Effector memory CD4-positive, alpha-beta T cell (primary cell): ENCODE measurements at places on chromosomes 4 and X.

DNA sequence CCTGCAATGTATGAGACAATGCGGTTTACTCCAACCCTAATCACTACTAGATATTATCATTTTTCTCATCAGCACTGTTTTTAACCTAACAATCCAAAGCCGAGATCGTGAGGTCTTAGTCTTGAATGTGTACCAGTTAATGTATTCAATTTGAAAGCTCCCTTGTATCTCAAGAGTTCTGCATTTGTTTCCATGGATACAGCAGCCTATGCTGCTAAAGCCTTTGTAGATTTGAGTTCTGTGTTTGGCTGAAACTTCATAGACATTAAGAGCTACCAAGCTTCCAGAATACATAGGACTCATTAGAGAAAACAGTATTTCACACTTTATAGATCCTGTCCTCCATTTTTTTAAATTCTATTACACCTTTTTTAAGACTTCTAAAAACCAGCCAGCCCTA lies 39.9 kb downstream of the SLC9A6 start:
- no peak for DNase-seq

GRCh38 chr4:41332510-41333054 lies 75.9 kb downstream of the UCHL1 start:
- no peak for DNase-seq

DNA sequence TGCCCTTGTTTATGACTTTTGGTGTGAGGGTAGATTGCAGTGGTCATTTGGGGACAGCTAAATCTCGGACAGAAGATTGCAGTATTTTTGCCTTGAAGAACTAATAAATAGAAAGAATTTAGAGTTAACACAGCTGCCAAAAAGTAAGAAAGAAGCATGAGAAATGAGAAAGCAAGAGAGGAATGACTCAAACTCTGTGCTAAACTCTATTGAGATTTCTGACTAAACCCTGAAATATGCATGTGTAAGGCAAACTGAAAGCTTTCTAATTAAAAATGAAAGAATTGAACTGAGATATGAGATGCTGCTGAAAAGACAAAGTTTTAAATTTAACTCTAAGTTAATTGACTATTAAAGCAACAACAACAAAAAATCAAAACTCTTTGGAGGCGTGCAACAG lies 791.3 kb downstream of the RAB28 start:
- DNase-seq, result no peak

GRCh38 chrX:118504581-118504980 lies 9.0 kb downstream of the DOCK11 start:
- no peak for DNase-seq

DNA sequence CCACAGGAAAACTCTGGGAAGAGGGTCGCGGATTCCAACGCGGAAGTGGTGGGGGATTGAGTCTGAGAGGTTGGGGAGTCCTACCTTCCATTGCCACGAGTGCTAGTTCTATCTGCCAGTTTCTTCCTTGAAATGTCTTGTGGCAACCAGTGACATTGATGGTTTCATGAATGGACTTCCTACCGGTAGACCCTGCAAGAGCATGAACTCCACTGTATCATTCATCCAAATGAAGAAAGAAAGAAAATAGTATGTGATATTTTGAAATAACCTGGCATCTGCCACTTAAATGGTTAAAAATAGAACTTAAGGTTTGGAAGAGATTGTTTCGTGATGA lies 1.1 kb upstream of the SLC10A7 start:
- no peak for DNase-seq

- DNase-seq, result peak; percentile 14
Measured at GRCh38 chr4:101205916-101206315, 141.4 kb downstream of the PPP3CA start.

DNA sequence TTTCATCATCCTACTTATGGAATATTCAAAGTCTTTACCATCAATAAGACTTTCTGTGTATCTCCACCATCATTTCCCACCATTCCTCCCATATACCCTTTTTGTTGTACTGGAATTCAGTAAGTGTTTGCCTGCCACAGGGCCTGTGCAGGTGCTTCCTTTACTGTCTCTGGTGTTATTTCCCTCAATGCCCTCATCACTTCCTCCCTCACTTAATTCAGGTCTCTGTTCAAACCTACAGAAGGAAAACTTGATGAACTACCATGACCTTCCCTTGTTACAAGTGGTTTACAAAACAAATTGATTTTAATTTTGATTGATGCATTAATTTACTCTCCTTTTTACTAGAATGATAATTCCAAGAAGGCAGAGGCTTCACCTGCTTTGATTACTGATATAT lies 159.5 kb upstream of the FAT4 start:
- DNase-seq, result no peak

DNA sequence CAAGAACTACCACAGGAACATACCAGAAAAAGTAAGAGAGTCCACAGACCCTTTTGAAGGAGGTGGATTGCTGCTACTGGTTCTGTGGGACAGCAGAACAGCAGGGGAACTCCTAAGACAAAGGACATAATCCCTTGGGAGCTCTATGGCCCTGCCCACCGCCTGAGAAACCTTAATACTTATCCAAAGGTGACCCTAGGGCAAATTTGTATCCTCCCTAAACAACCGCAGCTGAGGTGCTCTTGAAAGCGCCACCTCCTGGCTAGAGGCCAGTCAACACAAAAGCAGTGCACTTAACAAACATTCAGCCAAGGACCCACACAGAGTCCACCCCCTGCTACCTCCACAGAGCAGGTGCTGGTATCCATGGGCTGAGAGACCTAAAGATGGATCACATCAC lies 136.8 kb downstream of the ADAM29 start:
- no peak for DNase-seq

DNA sequence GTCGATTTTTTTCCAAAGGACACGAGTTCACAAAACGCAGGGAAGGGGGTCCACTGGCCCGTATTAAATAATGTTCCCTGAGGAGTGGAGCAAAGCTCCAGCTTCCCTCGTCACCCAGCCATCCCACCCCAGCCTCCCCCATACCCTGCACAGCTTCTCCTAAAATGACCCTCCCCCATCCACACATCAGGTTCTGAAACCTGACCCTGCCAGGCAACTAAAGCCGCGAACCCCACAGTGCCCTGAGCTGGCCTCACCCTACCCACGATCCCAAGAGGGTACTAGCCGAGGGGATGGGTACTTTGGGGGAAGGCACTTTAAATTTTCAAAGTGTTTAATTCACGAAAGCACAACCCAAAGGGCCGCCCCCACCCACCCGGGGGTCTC lies 634 bp downstream of the APOO start:
- DNase-seq, result no peak

DNA sequence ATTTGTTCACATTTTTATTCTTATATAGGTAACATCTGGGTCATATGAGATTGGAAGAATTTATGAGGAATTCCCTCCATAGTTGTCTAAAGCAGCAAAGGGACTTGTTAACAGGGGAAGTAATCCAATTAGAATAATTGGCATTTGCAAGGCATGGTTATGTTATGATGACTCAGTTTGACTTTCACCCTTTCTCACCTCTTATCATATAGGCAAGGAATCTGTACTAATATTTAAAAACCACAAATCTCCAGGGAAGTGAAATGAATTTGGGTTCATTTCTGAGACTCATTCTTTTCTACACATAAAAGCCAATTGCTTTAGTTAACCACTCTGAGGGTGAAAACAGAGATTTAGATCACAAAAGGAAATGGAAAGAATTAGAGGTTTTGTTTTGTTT lies 281.5 kb upstream of the DKK2 start:
- no peak for DNase-seq

GRCh38 chr4:99645036-99645435 lies 12.6 kb downstream of the C4orf54 start:
- no peak for DNase-seq

GRCh38 chr4:156038772-156039171 lies 85.1 kb upstream of the CTSO start:
- no peak for DNase-seq

DNA sequence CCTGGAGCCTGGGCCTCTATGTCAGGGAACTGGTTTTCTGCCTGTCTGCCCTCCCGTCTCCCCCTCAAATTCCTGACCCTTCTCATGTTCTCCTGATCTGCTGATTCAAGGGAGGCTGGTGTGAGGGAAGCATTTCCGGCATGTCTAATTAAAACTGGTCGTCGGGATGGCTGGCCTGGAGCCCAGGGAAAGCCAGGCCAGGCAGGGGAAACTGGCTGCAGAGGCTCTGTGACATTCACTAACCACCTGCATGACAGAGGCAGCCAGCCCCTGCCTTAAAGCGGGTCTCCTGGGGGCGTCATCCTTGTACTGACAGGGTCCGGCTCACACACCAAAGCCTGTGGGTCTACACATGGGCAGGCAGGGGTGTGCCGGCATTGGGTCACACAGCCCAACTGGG lies 35.2 kb downstream of the ABLIM2 start:
- DNase-seq, result no peak

DNA sequence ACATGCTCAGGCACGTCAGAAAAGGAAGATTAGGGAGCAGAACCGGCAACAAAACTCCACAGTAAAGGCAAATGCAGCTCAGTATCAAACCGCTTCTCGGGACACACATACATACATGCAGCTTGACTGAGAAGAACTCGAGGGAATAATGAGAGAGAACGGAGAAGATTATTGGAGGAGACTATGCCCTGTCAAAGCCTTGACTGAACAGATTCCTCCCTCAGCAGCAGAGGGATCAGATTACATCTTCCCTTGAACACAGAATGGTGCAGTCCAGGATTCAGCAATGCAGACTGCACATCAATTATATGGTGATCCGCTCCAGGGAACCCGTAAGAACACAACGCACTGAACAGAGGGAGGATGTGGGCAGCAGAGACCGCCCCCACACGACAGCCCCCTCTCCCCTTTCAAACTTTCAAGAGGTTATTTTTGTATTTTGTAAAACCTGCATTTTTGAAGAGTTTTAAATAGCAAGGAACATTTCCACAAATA lies 183.2 kb downstream of the FBXW7 start:
- no peak for DNase-seq

DNA sequence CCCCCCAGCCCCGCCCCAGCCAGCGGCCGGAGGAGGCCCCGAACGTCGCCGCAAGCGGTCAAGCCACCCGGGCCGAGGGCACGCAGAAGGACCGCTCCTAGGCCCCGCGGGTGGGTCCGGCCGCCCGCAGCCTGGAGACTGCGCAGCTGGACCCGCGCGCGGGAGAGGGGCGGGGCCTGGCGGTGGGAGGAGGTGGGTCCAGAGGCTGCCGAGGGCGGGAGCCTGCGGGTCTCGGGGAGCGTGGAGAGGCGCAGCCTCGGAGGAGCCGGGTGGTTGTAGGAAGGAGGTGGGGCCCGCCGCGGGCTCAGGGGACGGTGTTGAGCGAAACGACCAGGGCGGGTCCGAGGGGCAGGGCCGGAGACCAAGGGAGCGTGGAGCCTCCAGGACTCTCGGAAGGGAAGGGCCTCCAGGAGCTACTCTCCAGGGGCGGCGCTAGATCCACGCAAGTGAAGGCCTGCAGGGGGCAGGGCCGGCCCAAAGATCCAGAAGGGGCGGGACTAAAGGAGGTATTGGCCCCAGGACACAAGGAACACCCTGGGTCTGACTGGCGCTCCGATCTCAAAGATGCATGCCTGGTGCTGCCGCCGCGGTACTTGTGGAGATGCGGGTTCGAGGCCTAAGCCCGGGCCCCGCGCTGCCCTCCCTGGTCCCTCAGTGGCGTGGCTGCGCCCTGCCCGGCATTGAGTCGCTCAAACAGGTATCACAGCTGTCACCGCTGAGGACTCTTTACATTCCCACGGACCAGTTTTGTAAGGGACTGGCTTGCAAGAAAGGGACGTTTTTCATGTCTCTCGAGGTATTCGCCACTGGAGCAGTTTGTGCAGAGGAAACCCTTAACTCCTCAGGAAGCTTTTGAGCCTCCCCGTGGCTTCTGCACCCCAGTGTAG lies 5.9 kb downstream of the TIMM17B start:
- DNase-seq, result peak; percentile 70

- DNase-seq, result no peak
Measured at GRCh38 chr4:169337510-169337909, 66.8 kb upstream of the SH3RF1 start.

GRCh38 chr4:4633431-4633830 lies 91.6 kb upstream of the STX18 start:
- no peak for DNase-seq

DNA sequence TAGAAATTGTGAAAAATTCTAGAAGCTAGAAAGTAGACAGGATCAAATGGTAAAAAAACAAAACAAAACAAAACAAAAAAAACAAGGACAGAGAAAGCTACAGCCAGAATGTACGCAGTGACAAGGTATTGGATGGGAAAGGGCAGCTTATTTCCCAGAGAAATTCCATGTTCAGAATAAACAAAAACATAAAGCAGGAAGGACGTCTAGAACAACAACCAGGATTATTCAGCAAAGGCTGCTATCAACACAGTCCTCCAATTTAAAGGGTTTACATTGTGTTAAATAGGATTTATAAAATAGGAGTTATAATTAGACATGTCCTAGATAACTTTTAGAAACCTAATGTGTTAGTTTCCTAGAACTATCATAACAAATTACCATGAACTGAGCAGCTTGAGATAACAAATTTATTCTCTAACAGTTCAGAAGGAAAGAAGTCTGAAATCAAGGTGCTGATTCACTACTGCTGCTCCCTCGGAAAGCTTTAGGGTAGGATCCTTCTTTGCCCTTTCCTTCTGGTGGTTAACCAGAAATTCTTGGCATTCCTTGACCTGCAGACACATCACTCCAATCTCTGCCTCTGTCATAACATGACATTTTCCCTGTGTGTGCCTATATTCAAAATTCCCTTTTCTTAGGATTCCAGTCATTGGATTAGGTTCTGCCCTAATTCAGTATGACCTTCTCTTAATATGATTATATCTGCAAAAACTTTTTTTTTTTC lies 175.6 kb downstream of the SNCA start:
- DNase-seq, result no peak

GRCh38 chr4:86926435-86927086 lies 8.2 kb upstream of the AFF1 start:
- DNase-seq, result no peak

- DNase-seq, result no peak
Measured at GRCh38 chrX:135489542-135489941, 30.9 kb upstream of the INTS6L start.

- no peak for DNase-seq
Measured at GRCh38 chr4:114674080-114674479, 75.5 kb downstream of the UGT8 start.

DNA sequence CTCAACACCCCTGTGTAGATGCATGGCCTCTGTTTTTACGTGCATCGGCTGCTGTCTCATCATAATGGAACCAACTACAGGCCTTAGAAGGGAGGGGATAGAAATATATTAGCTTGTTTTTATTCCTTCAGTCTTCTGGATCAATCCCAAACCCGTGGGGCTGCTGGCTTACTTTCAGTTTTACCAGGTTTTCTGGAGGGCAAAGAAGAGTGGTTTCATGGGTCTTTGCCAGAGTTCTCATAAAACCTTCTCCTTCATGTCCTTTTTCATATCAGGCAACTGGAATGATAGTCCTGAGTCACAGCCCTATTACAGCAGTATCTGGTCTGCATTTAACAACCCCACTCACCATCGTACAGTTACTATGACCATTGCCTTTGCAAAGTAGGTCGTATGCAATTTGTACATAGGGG lies 34.6 kb downstream of the PPP2R2C start:
- no peak for DNase-seq

GRCh38 chr4:150570862-150571261 lies 11.1 kb upstream of the MAB21L2 start:
- DNase-seq, result no peak

- DNase-seq, result no peak
Measured at GRCh38 chr4:74061430-74061829, 22.9 kb upstream of the CXCL3 start.

- no peak for DNase-seq
Measured at GRCh38 chr4:84855774-84856173, 110.7 kb downstream of the WDFY3 start.
